ENCODE measurements at places on chromosomes 6 and 20. TPM values are rescaled to one million over a fixed set of nuclear protein-coding genes. Genes with fewer than 3 reads are reported as not detected.

DNA sequence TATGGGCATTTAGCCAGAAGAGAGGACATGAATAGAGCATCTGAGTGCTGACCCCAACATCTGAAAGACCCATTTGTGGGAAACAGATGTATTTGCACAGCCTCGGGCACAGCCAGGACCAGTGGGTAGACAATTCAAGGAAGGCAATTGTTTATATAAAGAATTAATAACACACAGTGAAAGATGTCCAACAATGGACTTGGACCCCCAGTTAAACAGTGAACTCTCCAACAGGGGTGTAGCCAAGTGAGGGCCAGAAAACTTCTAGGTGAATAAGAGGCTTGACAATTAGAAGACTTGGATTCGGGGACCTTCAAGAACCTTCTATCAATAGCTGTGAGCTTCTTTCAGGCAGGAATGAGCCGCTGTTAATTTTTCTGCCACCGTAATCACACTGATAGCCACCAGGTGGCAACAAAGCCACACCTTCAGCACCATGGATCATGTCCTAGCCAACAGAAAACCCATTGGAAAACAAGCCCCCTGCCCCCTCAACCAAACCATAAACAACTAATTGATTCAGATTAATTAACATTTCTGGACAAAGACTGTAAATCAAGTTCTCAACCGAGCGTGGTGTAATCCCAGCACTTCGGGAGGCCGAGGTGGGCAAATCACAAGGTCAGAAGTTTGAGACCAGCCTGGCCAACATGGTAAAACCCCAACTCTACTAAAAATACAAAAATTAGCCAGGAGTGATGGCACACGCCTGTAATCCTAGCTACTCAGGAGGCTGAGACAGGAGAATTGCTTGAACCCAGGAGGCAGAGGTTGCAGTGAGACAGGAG, 8.8 kb upstream of the SRSF6 start:
- no peak overlapping the region for H3K27ac ChIP-seq
- H3K4me3 ChIP-seq: no peak overlapping the region
- H3K27me3 ChIP-seq: no peaks in the 10 kb centered on the region
- peak; percentile 45 for DNase-seq
- H3K36me3 ChIP-seq: no peaks in the 10 kb centered on the region

DNA sequence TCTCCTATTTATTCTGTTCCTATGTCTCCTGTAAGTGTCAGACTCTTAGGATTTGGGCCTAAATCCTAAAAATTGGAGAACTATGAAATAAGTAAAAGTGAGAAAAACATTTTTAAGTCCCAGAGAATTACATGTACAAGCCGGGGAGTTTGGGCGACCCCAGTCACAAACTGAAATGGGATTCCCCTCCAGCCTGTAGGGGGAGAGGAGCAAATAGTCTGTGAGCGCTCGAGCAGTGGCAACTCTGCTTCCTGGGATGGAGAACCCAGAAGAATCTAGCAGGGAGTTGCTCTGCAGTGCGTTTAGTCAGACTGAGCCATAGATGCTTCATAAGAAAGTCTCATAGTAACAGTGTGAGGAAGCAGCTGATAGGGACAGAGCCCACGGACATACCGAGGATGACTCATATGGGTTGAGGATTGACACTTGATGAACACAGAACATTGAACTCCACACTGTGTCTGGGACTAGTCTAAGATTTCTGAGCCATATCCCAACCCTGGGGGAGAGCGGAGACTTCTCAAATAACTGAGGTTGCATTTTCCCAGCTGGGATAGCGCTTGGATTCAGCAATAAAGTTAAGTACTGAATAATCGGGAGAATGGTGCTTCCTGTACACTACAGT, 437.2 kb downstream of the BCKDHB start:
- no peaks in the 10 kb centered on the region for H3K27me3 ChIP-seq
- no peaks in the 10 kb centered on the region for H3K36me3 ChIP-seq
- no peaks in the 10 kb centered on the region for H3K4me1 ChIP-seq
- DNase-seq: no peak
- no peak overlapping the region for H3K27ac ChIP-seq

GRCh38 chr6:42140032-42140431, 2.4 kb downstream of the C6orf132 start:
- H3K4me1 ChIP-seq: peaks cover 2% of the 10 kb centered on the region
- H3K36me3 ChIP-seq: no peaks in the 10 kb centered on the region
- no peaks in the 10 kb centered on the region for H3K27me3 ChIP-seq
- no peak overlapping the region for H3K4me3 ChIP-seq
- DNase-seq: no peak

DNA sequence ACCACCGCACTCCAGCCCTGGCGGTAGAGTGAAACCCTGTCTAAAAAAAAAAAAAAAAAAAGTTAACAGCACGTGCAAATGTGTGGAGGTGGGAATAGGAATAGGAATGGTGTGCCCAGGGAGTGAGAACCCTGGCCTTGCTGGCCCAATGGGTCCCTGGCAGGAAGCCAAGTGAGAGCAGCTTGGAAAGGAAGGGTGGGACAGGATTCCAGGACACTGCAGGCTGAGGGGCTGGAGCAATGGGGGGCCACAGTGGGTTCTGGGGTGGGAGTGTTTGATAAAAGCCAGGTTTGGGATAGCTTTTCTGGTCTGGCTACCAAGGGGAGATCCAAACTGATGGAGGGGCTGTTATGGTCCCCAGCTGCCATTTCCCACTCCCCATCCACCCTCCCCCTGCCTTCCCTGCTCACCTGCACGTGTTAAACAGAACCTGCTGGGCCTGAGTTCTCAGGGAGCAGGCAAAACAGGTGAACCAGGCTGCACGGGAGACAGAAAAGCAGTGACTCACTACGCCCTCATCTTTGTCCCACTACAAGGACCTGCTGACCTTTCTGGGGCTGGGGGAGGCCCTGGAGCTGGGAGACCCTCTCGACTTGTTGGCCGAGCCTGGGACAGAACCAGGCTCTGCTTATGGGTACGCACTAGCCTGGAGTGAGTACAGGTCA, 3.3 kb downstream of the SUN5 start:
- H3K27me3 ChIP-seq: no peaks in the 10 kb centered on the region
- no peaks in the 10 kb centered on the region for H3K36me3 ChIP-seq
- DNase-seq: no peak

DNA sequence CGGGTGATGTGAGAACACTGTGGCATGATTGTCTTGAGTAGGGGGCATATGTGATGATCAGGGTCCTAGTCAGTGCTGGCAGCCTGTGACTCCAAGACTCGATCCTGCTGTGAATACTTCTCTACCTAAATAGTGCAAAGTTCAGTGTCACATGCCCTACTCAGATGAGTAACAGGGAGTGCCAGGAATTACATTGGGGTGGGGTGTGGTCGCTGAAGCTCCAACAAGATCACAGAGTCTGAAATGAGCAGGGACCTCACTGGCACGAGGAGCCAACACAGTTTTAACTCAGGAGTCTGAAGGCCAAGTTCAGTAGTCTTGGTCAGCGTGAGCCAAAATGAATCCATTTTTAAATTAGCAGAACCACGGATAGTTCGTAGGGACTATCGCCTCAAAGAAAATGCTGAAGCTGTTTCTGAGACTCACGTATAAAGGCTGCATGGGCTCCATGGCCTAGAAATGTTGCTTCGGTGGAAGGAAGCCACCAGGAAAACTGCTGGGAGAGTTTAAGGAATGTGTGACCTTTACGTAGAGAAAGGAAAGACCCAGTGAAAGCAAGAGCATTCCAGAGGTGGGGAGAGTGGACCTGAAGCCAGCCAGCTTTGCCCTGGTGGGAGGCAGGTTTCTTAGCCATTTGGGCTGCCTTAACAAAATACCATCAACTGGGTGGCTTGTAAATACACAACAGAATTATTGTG, 72.2 kb downstream of the RPP40 start:
- peaks cover 4% of the 10 kb centered on the region for H3K4me1 ChIP-seq
- no peak for DNase-seq
- H3K36me3 ChIP-seq: no peaks in the 10 kb centered on the region
- H3K4me3 ChIP-seq: no peak overlapping the region
- no peak overlapping the region for H3K27ac ChIP-seq
- no peaks in the 10 kb centered on the region for H3K27me3 ChIP-seq

DNA sequence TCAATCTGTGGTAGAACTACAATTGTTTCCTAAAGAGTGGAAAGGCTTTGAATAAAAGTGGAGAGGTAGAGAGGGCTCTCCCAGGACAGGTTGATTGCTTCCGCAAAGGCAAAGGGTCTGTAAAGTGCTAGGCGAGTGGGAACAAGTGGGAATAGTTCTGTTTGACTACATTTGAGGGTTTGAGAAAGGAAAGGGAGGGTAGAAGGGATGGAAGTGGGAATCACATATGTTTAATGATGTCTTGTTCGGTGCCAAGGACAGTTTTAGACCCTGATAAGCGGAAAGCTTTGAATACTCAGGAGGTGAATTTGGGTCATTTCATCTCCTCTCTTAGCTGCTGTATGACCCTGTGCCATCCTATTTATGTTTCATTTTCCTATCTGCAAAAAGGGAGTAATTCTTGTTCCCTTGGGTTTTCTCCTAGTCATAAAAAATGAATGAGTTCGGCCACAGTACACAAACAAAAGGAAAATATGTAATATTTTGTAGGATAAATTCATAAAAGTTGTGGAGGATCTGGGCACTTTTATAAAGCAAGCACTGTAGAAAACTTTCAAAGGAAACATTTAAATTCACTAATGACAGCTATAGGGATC, 1.7 kb upstream of the PIM1 start:
- H3K4me3 ChIP-seq: no peak overlapping the region
- no peak for DNase-seq
- H3K27me3 ChIP-seq: no peaks in the 10 kb centered on the region
- peaks cover 9% of the 10 kb centered on the region for H3K36me3 ChIP-seq
- H3K4me1 ChIP-seq: no peaks in the 10 kb centered on the region

GRCh38 chr20:35311409-35311808, 19.2 kb upstream of the FAM83C start:
- H3K36me3 ChIP-seq: peaks cover 2% of the 10 kb centered on the region
- H3K4me1 ChIP-seq: no peaks in the 10 kb centered on the region
- no peaks in the 10 kb centered on the region for H3K27me3 ChIP-seq
- no peak for DNase-seq
- no peak overlapping the region for H3K4me3 ChIP-seq

- H3K4me1 ChIP-seq: no peaks in the 10 kb centered on the region
- no peaks in the 10 kb centered on the region for H3K36me3 ChIP-seq
- DNase-seq: no peak
- H3K4me3 ChIP-seq: no peak overlapping the region
- no peaks in the 10 kb centered on the region for H3K27me3 ChIP-seq
Measured at GRCh38 chr6:153058291-153058690, 55.8 kb upstream of the MTRF1L start.

- H3K27me3 ChIP-seq: no peaks in the 10 kb centered on the region
- H3K4me1 ChIP-seq: no peaks in the 10 kb centered on the region
- H3K27ac ChIP-seq: no peak overlapping the region
- no peaks in the 10 kb centered on the region for H3K36me3 ChIP-seq
- DNase-seq: no peak
Measured at GRCh38 chr6:160952633-160953281, 38.8 kb upstream of the MAP3K4 start.

DNA sequence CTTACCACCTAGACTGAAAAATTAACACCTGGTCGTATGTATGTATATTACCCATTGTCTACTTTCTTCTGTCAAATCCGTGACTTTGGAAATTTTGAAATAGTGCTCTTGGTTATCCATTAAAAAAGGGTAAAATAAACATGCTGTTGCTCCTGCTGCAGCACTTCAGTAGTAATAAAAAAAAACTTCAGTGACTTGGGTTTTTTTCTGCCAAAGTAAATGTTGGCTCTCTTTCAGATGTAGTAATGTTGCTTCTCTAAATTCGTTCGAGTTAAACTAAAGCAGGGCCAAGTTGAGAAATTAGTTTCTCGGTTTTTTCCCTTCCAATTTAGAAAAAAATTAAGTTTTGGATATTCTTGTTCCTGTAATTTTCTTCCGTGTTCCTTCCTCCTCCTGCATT, 34.2 kb downstream of the JARID2 start:
- H3K4me3 ChIP-seq: no peak overlapping the region
- peaks cover 12% of the 10 kb centered on the region for H3K4me1 ChIP-seq

- no peak overlapping the region for H3K27ac ChIP-seq
- no peaks in the 10 kb centered on the region for H3K4me1 ChIP-seq
- no peak for DNase-seq
- H3K4me3 ChIP-seq: no peak overlapping the region
- H3K27me3 ChIP-seq: no peaks in the 10 kb centered on the region
Measured at GRCh38 chr6:145147559-145147958, 587.8 kb downstream of the EPM2A start.

GRCh38 chr6:120804612-120805011, 529.7 kb downstream of the TBC1D32 start:
- H3K4me1 ChIP-seq: no peaks in the 10 kb centered on the region
- no peak overlapping the region for H3K27ac ChIP-seq
- H3K27me3 ChIP-seq: no peaks in the 10 kb centered on the region
- no peak overlapping the region for H3K4me3 ChIP-seq

The GLP1R gene
- 0.22 TPM for total RNA-seq

The ATXN1 gene
- total RNA-seq: 58.2 TPM

Data from kidney (tissue), 22 donors.